Activated gamma-delta T cell (primary cell): ENCODE measurements at places on chromosomes 6 and 20.

DNA sequence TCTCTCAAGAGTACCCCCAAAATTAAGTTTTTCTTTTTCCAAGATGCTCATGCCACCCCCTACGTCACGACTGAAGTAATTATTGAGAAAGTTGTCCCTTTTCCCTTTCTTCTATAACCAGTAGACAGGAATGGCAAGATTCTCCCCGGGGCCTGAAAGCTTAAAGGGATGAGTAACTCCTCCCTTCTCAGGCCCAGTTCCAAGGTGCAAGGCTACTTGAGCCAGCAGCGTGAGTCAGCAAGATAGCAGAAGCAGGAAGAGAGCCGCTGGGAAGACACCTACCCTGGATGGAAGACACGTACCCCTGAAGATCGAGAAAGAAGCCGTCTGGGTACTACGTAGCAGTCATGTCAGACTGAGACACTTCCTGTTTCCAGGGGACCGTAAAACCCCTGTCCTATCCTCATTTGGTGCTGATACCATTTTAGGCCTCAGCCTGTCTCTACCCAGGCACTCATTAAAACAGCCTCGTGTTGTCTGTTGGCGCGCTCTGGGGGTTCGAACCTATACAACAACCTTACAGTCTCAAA is 241.0 kb downstream of the ADGRG6 start:
- no peak for DNase-seq

DNA sequence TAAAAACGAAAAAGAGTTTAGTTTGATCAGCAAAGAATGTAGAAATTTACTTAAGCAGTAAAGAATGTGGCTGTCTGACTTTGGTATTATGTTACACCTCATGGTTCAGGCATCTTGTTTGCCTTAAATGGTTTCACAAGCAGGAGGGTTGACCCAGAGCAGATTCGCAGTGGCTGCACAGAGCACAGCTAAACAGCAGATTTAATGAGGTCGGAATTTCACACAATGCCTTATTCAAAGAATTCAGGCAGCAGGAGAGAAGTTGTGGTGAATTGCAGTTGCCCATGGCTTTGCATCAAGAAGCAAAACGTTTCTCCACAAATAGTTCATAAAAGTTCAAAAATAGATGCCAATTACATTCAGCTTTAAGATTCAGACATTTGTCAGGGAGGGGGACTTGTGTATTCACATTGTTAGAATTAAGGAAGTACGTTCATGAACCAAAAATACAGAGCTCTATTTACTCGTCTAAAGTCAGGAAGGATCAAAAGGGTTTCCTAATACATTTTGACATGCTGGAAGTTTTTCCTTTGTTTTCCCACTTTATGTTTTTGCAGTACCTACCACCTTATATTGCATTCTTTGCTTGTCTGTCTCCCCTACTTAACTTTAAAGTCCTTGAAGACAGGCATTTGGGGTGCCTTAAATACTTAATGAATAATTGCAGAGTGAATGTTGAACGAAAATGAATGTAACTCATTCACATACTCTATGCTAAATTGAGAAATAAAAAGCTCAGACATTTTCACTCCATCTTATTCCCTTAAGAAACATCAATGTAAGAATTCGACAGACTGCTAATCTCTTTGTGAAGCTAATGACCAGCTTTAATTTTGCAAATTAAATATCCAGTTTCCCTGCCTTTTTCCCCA is 1163.6 kb upstream of the CITED2 start:
- no peak for DNase-seq

GRCh38 chr20:48949304-48950170 is 28.0 kb downstream of the ARFGEF2 start:
- no peak for DNase-seq

DNA sequence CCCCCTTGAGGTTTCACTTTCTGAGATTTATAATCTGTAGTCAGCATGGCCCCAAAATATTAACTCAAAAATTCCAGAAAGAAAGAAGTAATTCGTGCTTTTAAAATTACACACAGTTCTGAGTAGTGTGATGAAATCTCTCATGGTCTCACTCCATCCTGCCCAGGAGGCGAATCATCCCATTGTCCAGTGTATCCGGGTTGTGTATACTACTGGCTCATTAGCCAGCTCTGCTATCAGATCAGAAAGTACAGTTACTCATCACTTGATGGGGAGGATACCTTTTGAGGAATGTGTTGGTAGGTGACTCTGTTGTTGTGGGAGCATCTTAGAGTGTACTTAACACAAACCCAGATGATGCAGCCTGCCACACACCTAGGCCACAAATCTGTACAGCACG is 65.2 kb downstream of the CDC5L start:
- DNase-seq = no peak

DNA sequence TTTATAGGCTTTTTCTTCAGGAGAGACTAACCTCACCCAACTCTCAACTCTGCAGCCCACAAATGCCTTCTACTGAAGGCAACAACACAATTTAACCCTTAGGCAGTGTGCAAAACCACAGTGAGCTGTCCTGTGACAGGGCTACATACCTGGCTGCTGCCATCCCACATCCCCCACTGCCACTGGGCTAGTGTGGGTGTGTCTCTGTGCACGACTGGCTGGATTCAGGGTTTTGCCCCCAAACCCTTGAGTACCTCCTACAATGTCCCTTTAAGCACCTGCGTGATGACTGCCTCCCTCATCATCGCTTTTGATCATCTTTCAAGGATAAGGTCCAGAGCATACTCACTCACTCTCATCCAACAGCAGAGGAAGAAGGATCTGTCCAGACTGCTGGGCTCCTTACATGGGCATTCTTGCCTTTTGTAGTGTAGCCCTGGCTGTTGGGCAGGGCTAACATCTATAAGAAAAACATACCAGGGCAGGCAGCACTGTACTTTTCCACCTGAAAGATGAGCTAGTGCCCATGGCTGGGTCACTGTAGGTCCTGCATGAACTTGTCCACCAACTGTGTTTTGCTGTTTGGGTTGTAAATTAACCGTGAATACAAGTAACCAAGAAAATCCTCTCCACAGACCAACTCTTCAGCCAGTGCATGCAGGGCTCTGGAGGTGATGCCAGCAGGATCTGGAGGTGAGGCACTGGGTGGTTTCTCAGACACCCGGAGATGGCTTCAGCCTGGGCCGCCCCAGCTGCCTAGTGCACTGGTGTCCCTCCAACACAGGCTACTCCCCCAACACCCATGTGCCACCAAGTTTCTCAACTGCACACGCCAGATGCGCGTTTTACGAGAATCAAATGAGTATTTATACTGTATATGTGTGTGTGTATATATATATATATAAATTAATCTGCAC is 45.2 kb downstream of the PLCG1 start:
- no peak for DNase-seq

DNA sequence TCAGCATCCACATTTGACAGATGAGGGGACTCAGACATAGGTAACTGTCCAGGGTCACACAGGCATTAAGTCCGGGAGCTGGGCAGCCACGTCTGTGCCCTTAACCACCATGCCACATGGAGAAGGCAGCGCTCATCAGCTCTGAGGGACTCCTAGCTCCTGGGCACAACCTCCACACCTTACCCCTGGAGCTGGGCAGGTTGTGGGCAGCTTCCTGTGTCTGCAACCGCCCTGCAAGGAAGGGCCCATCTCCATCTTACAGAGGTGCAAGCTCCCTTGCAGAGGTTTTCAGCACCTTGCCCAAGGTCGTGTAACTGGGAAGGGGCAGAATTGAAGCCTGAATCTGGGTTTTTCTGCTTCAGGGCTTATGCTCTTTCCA is 7.9 kb downstream of the CCDC167 start:
- DNase-seq = no peak

DNA sequence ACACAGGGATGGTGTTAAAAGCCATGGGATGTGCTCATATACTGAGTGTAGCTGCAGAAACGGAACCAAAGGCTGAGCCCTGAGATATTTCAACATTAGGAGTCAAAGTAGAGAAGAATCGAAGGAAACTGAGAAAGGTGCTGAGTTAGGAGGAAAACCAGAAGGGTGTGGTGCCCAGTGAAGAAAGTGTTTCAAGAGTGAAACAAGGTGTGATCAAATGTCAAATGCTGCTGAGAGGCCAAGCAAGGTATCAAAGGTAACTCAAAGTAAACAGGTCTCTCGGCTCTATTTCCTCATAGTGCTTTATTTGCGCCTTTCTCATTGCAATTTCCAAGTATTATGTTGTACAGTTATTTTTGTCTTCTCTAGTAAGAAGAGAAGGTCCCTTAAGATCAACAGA is 94.1 kb downstream of the PRDM1 start:
- no peak for DNase-seq

GRCh38 chr6:101402622-101403031 is 9.1 kb downstream of the GRIK2 start:
- no peak for DNase-seq

DNA sequence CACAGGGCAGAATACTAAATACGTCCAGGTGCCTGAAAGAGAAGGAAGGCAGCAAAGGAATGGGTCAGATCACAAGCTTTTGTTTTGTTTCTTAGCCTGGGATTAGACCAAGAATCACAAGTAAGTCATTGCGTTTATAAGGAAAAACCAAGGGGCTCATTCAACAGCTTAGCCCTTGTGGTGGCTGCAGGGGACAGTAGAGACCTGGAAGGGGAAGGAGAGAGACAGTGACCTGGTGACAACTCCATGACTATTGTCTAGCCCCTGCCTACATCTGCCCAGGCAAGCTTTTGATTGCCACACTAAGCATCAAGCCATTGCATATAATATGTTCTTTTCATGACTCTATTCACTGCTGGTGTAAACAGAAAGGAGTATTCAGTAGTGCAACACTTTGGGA is 30.2 kb upstream of the TBC1D7 start:
- DNase-seq = no peak
